HT1080 (cell line): ENCODE measurements at places on chromosomes 1 and 21.

- no peak for DNase-seq
Observed at GRCh38 chr1:209869291-209870149, 41.7 kb downstream of the UTP25 start.

DNA sequence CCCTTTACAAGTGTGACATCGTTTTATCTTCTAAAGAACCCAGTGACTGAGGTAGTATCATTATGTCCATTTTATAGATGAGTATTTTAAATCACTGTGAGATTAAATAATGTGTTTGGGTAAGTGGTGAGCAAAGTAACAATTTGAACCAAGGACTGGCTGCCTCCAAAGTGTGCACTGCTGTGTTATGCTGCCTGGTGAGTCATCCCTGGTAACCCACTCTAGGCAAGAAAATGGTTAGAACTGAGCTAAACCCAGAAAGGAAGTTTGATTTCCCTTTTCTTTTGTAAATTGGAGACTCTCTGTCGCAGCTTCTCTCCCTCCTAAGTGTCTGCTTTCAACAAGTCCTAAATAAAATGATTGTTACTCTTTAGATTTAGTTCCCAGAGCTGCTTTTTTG is 342.8 kb upstream of the KAZN start:
- no peak for DNase-seq

DNA sequence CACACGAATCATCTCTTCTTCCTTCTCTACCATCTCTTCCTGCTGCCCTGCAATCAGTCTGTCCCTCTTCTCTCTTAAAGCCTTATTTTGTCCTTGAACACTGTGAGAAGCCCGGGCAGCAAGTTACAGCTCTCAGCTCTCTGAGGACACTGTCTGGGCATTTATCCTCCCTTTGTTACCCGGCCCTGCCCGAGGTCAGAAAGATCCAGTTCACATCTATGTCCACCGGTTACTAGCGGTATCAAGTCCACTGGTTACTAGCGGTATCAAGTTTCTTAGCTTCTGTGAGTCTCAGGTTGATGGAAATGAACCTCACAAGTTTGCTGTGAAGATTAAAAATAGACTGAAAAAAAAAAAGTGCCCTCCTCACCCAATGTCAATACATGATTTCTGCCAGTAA is 18.8 kb downstream of the IFNLR1 start:
- DNase-seq = no peak

DNA sequence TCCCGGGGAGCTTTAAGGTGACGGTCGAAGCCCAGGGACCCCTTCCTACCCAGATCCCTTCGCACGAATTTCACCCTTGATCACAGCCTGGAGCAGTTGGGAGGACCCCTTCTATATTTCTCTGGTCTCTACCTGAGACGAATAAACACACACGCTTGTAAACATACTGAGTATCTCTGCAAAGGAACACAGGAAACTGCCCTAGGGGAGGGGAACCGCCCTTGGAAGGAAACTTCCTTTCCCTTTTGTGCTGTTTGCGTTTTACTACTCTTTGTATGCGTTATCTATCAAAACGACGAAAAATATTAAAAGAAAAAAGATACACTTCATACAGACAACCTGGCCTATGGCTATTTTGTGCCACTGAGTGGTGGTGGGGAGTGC is 750 bp downstream of the NECAP2 start:
- no peak for DNase-seq

DNA sequence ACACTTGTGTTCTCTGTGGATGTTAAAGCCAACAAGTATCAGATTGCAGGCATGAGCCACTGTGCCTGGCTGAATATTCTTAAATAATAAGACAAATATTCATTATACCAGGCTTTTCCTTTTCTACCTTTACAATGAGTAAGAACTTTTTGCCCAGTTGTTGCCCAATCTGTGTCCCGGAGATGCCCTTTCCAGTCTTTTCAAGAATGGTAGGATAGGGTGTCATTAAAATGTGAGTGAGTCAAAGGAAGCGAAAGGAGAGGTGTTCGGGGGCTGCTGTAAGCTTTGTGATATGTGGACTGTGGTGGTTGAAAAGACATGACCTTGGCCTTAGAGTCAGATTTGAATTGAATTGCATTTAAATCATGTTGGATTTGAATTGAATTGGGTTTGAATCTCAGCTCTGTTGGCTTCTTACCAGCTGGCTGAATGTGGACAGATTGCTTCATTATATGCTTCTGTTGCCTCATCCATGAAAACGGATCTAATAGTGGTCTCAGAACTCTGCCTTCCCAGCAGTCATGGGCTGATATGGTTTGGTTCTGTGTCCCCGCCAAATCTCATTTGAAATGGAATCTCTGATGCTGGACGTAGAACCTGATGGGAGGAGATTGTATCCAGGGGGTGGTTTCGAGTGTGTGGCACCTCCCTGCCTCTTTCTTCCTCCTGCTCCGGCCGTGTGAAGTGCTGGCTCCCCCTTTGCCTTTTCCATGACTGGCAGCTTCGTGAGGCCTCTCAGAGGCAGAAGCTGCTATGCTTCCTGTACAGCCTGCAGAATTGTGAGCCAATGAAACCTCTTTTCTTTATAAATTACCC is 22.7 kb upstream of the AADACL3 start:
- DNase-seq = peak; percentile 17

DNA sequence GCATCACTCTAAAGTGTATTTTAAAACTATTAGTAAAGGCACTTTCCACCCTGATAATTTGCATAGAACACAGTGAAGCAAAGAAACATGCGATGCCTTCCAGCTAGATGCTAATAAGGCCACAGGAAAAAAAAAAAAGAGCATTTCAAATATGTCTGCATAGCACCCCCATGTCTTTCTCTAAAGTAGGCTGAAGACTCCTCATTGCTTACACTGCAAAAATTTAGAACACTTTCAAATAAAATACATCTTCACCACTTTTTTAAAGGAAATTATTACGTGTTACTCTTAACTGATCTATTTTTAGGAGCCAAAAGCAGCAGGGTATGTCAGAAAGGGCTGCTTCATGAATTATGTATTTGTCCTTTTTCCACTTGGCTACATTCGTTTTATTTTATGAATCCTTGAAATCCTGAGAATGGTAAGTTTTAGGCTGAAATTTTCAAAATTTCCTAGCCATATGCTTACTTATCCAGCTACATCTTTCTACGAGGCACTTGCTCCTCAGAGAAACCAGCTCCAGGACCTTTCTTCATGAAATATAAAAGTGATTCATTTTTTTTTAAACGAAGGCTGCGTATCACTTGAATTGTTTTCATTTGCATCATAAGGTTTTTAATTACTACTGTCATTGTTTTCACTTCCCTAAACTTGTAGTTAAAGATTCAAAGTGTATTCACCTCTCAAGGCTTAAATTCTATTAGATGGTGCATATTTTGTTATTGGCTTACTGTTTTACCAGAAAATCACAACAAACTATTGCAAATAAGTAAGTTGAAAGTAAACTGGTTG is 513.0 kb downstream of the PTPRC start:
- no peak for DNase-seq

DNA sequence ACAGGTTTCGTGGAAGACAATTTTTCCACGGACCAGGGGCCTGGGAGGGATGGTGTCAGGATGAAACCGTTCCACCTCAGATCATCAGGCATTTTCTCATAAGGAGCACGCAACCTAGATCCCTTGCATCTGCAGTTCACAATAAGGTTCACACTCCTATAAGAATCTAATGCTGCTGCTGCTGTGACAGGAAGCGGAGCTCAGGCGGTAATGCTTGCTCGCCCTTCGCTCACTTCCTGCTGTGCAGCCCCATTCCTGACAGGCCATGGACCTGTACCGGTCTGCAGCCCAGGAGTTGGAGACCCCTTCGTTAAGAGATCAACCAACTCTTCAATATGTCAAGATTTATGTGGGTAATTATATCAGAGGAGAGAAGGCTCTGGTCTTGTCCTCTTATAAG is 3.3 kb upstream of the DHX9 start:
- DNase-seq = peak; percentile 49

- no peak for DNase-seq
Observed at GRCh38 chr1:33396188-33397124, 34.4 kb downstream of the PHC2 start.
